Mesendoderm (in vitro differentiated cells): ENCODE measurements at places on chromosomes 11 and 22.

GRCh38 chr22:27250418-27250817 is 551.1 kb downstream of the MN1 start:
- no peak overlapping the region for H3K4me3 ChIP-seq
- H3K4me1 ChIP-seq: no peaks in the 10 kb centered on the region
- DNase-seq: no peak
- H3K27me3 ChIP-seq: no peaks in the 10 kb centered on the region
- H3K27ac ChIP-seq: no peak overlapping the region
- no peaks in the 10 kb centered on the region for H3K36me3 ChIP-seq

DNA sequence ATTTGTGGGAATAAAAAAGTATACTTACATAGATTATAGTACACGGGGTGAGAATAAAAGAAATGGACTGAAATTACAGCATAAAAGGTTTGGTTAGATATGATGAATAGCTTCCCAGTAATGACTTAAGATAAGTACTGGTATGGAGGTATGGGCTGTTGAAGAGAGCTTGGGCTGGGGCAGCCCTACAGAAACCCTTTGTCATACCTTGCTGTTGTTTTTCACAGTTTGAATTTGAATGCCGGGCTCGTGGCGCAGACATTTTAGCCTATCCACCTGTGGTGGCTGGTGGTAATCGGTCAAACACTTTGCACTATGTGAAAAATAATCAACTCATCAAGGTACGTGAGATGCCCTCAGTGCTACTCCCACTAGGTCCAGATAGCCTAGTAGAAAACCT is 42.3 kb upstream of the RBX1 start:
- no peaks in the 10 kb centered on the region for H3K27me3 ChIP-seq
- H3K36me3 ChIP-seq: peaks cover 1% of the 10 kb centered on the region
- DNase-seq: no peak
- H3K4me3 ChIP-seq: no peak overlapping the region

DNA sequence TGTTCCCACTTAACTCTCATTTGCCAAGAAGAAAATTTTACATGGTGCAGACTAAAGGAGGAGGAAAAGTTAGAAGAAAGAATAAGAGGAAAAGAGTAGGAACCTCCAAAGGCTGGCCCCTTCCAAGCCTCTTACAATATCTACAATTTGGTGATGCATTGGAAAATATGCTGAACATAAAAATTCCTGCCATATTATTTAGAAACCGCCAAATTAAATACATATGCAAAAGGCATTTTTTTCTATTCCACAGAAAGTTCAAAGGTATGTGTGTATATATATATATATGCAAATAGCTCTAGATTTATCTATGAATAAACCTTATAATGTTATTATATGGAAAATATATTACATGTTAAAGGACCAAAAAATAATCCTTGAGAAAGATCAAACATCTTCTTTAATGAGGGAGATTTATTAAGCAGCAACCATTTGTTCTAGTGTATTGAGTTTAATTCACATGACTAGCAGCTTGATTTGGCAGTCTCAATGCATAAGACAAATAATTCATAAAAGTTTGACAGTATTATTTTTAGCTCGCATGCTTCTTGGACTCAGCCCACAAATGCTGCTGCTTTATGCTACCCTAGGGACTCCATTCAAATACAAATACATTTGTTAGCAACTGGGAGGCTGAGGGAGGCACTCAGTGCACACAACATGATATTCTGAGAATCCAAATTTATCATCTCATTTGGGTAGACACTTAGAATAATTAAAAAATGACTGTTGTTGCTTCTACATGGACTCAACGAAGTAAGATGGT is 184.9 kb downstream of the SBF2 start:
- H3K27ac ChIP-seq: no peak overlapping the region
- H3K27me3 ChIP-seq: no peaks in the 10 kb centered on the region
- no peak overlapping the region for H3K4me3 ChIP-seq
- no peak for DNase-seq

DNA sequence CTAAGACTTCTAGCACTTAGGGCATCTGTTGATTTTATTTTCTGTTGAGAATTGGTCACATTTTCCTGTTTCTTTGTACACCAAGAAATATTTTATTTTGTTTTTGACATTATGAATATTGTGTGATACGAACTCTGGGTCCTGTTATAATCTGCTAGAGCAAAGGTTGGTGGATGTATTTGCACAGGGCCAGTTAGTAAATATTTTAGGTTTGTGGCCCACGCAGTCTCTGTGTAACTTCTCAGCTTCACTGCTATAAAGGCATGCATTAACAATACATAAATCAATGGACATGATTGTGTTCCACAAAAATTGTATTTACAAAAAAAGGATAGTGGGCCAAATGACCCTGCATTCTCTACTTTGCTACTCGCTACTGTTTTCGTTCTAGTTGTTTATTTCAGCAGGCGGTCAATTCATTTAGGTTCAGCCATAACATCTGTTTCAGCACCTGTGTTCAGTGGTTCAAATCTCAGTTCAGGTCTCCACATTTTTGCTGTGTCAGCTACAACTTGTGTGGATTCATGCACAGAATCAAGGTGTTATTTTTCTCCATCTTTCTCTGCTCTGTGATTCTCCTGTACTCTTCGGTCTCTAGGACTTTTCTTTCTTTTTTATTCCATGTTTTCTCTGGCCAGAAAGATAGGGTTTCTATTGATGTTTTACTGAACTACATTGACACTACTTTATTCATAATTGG is 786.2 kb downstream of the ETS1 start:
- no peak overlapping the region for H3K4me3 ChIP-seq
- no peaks in the 10 kb centered on the region for H3K27me3 ChIP-seq
- H3K36me3 ChIP-seq: no peaks in the 10 kb centered on the region
- H3K4me1 ChIP-seq: peaks cover 4% of the 10 kb centered on the region
- H3K27ac ChIP-seq: no peak overlapping the region

GRCh38 chr11:129698212-129698611 is 117.4 kb upstream of the TMEM45B start:
- H3K4me3 ChIP-seq: no peak overlapping the region
- no peak overlapping the region for H3K27ac ChIP-seq
- DNase-seq: no peak
- H3K4me1 ChIP-seq: no peaks in the 10 kb centered on the region
- no peaks in the 10 kb centered on the region for H3K27me3 ChIP-seq

GRCh38 chr22:44752285-44753188 is at the start of gene ARHGAP8:
Gene ARHGAP8 (plus strand): TSS chr22:44752575. CDS start chr22:44786528, 33,953 bp downstream.
- H3K4me1 ChIP-seq: peaks cover 11% of the 10 kb centered on the region
- peak within 1 kb of the TSS; percentile 65 for H3K4me3 ChIP-seq
- H3K27me3 ChIP-seq: no peaks in the 10 kb centered on the region
- DNase-seq: peak; percentile 39
- H3K27ac ChIP-seq: no peak within 1 kb of the TSS
- no peaks in the 10 kb centered on the region for H3K36me3 ChIP-seq

- H3K27ac ChIP-seq: no peak overlapping the region
- no peak for DNase-seq
- peaks cover 6% of the 10 kb centered on the region for H3K36me3 ChIP-seq
Measured at GRCh38 chr11:692824-693414, 2.1 kb downstream of the DEAF1 start.

- DNase-seq: no peak
- H3K27me3 ChIP-seq: no peaks in the 10 kb centered on the region
- peaks cover 2% of the 10 kb centered on the region for H3K4me1 ChIP-seq
- H3K27ac ChIP-seq: no peak overlapping the region
- no peaks in the 10 kb centered on the region for H3K36me3 ChIP-seq
Measured at GRCh38 chr11:44792171-44792570, 65.4 kb downstream of the TSPAN18 start.

- H3K27me3 ChIP-seq: no peaks in the 10 kb centered on the region
- no peak overlapping the region for H3K27ac ChIP-seq
- no peaks in the 10 kb centered on the region for H3K36me3 ChIP-seq
- peaks cover 9% of the 10 kb centered on the region for H3K4me1 ChIP-seq
Measured at GRCh38 chr11:45995342-45995734, 72.9 kb downstream of the LARGE2 start.

DNA sequence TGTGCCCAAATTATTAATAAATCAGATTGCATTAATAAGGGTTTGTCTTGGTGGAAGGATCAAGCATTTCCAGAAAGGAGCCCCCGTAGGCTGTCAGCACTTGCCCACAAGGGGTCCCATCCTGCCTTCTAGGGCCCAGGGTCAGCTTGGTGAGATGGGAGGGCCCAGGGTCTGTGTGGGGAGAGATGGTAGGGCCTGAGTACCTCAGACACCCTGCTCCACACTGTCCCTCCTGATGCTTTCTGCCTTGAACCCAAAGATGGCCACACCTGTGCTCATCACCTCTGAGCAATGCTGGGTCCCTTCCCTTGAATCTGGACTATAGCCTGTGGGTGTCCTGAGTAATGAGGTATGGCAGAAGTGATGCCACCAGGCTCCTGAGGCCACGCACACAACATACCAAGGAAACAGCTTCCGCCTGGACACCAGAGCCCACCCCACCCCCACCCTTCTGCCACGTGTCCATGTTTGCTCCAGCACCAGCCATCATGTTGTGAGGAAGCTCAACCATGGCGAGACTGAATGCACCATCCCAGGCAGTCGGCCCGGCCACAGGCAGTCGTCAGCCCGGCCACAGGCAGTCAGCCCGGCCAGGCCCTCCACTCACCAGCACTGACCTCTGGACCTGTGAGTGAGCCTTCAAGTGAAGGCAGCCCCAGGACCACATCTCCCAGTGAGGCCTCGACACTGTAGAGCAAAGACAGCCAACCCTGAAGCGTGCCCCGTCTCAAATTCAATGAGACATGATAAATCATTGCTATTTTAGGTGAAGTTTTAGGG is 6.8 kb downstream of the BET1L start:
- no peaks in the 10 kb centered on the region for H3K4me1 ChIP-seq
- no peak overlapping the region for H3K4me3 ChIP-seq
- H3K36me3 ChIP-seq: no peaks in the 10 kb centered on the region

DNA sequence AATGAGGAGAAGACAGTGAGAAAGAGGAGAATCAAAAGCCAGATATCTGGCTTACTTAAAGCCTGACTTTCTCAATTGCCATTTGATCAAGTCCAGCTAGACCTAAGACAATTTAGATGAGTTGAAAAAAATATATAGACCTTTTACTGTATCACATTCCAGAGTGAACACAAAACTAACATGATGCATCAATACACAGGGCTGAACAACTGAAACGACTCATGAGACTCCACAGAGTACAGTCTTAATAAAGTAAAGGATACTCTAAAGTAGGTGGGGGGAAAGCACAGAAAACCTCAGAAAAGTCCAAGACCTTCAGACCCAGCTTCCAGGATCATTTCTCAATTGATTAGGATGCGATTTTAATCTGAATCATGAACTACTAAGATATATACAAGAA is 95.3 kb upstream of the OR9G4 start:
- H3K27ac ChIP-seq: no peak overlapping the region
- H3K36me3 ChIP-seq: no peaks in the 10 kb centered on the region
- no peaks in the 10 kb centered on the region for H3K27me3 ChIP-seq
- H3K4me1 ChIP-seq: no peaks in the 10 kb centered on the region
- no peak for DNase-seq
- H3K4me3 ChIP-seq: no peak overlapping the region

DNA sequence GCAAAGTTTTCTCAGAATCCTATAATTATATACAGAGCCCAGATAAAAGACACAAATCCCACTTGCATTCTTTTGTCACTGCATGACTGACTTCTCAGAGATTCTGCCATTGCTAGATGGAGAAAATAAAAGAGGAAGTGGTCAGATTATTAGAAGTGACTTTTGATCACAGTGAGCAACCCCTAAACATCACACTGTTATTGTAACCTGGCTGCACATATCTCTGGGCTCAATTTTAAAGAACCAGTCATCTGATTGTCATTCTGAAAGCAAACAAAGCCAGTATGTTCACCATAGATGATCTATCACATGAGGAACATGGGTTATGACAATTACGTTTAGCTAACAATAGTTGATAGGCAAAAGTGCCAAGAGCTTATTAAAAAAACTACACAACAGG is 47.8 kb downstream of the COPB1 start:
- H3K4me1 ChIP-seq: no peaks in the 10 kb centered on the region
- H3K27me3 ChIP-seq: no peaks in the 10 kb centered on the region
- no peak overlapping the region for H3K27ac ChIP-seq
- H3K36me3 ChIP-seq: no peaks in the 10 kb centered on the region
- no peak overlapping the region for H3K4me3 ChIP-seq

DNA sequence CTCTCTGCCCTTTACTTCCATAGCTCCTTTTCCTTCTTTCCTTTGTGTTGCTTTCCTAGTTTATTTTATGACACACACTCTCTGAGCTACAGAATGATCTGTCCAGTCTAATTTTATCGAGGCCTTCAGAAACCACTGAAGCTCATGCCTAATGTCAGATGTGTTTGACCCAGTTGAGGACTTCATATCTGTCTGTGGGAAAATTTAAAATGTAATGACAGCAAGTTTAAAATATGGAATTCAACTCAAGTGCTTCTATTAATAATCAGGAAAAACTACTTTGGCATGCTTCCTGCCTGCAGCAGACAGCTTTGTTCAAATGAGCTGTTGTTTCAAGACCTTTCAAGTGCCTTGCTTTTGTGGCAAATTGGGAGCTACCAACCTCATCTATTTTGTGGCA is 261.8 kb upstream of the MTNR1B start:
- no peak for DNase-seq
- no peaks in the 10 kb centered on the region for H3K27me3 ChIP-seq
- H3K4me3 ChIP-seq: no peak overlapping the region
- no peak overlapping the region for H3K27ac ChIP-seq
- no peaks in the 10 kb centered on the region for H3K4me1 ChIP-seq

DNA sequence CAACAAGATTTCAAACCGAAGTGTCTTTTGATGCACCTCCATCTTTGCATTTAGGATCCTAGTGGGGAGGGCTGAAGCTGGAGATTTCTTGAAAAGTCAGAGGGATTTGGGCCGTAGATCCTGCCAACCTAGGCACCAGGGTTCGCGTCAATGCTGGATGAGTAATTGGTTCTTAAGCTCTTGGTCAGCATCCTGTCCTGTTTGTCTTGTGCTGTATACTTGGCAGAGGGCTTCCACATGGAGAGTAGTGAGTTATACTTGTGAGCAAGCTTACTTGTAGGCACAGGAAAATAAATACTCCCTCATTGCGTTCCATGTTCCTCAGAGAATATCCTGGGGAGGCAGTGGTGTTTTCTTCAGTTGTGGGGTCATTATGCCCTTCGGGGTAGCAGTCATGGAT is 12.6 kb downstream of the INSC start:
- DNase-seq: no peak
- H3K27me3 ChIP-seq: no peaks in the 10 kb centered on the region
- H3K36me3 ChIP-seq: no peaks in the 10 kb centered on the region

DNA sequence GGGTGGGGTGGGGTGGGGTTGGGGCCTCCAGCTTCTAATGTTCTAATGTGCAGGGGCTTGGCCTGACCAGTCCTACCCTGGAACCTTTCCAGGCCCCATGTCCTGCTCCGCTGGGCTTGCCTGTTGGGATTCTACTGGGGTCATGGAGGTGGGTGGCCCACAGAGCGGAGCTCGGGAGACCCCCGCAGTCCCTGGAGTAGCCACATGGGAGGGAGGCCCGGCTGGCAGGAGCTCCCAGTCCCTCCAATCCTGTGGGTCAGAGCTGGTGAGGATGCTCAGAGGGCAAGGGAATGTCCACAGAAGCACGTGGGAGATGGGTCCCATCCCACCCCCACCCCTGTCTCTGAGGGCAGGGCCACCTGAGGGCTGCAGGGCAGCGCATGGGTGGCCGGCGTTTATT is 2.9 kb downstream of the SEPTIN5 start:
- no peak overlapping the region for H3K4me3 ChIP-seq
- DNase-seq: no peak
- peaks cover 19% of the 10 kb centered on the region for H3K27me3 ChIP-seq
- H3K27ac ChIP-seq: no peak overlapping the region
- no peaks in the 10 kb centered on the region for H3K36me3 ChIP-seq
- H3K4me1 ChIP-seq: peaks cover 5% of the 10 kb centered on the region
